ENCODE measurements at places on chromosomes 5 and 9.

- DNase-seq, result no peak
Observed at GRCh38 chr5:3741374-3741770, 145.7 kb downstream of the IRX1 start.

GRCh38 chr5:147971472-147971871 is 65.1 kb upstream of the C5orf46 start:
- no peak for DNase-seq

DNA sequence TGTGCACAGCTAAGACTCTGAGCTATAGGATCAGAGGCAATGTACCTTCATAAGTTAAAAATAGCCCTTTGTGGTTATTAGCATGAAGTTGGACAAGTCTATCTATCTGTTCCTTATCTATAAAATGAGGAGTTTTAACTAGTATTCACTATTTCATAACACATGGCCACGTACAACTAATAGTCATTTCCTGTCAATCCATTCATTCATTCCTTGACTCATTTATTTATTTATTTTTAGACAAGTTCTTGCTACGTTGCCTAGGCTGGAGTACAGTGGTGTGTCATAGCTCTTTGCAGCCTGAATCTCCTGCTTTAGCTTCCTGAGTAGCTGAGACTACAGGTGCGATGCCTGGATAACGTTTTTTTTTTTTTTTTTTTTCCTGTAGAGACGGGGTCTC is 92.1 kb downstream of the NR3C1 start:
- DNase-seq, result no peak

DNA sequence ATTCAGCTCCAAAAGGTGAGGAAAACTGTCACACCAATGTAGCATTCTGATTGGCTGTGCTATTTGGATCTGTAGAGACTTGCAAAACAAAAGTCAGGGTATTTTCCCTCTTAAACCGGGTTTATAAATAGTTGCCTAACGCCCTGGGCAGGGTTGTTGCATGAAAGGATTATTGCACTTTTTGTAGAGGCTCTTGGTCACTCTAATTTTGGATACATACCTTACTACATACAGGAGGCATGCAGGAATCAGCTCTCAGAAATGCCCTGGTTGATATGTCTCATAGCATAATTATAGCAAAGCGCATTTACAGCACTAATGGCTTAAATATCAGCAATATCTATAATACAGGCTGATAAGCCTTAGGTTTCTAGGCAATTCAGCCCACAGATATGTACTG is 200.0 kb upstream of the GDNF start:
- DNase-seq, result no peak

DNA sequence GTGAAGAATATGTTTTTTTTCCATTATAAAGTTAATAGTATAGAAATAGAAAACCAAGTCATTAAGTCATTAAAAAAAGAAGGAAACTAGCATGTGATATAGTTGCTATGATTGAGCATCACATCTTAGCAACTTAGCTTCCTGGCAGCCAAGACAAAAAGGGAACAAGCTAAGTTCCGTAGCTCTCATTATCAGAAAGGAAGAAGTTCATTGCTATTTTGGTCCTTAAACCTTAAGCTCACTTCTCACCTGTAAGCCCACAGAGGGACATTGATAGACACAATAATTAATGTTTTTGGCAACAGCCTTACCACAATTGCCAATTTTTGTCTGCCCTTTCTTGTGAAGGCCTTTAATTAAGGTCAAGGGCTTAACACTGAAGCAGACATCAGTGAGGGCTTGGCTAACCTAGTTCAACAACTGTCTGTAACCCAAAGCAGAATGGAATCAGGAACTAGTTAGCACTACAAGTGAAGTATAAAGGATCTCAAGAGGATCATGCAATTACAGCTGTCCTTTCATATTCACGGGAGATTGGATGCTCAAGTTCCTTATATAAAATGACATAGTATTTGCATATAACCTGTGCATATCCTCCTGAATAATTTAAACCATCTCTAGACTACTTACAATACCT is 24.0 kb upstream of the KLF4 start:
- DNase-seq, result no peak

DNA sequence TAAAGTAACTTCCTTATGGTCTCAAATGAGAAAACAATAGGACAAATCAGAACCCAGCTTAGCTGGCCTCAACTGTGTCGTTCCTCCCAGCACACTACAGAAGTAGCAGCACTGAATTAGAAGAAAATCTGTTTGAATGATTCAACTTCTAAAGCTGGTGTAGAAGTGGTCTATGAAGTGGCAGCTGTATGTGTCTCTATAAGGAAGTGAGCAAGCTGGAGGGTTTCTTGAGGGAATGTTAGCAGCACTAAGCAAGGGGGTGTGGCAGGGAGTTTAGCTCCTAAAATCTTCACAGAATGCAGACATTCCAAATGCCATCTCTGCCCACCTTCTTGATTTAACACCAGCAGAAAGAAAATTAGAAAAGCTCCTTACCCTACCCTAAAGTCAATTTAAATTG is 4.1 kb downstream of the KLF9 start:
- DNase-seq, result no peak

DNA sequence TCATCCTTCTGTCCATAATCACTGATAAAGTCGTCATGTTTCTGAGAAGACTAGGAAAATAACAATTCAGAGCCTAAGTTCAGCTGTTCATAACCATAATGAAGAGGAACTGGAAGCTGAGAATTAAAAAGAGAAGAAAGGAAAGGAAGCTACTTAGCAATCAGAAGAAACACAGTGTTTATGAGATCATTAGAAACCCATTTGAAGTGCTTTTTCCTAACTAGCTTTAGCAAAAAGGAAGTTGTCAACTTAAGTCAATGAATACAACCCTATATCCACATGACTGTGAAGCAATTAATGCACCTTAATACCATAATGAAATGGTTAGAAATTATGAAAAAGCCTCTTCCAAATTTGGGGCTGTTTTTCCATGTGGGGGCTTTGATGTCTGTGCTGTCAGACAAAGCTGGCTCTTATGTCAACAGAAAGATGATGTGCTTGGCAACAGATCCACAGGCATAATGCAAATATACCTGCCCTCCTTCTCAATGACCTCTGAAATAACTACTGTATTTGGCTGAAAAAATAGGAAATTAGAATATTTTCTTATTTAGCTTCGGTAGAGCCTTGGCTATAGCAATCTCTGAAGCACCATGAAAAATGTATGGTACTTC is 463.5 kb downstream of the RASEF start:
- no peak for DNase-seq

GRCh38 chr9:36039696-36040095 is 3.0 kb downstream of the RECK start:
- no peak for DNase-seq

DNA sequence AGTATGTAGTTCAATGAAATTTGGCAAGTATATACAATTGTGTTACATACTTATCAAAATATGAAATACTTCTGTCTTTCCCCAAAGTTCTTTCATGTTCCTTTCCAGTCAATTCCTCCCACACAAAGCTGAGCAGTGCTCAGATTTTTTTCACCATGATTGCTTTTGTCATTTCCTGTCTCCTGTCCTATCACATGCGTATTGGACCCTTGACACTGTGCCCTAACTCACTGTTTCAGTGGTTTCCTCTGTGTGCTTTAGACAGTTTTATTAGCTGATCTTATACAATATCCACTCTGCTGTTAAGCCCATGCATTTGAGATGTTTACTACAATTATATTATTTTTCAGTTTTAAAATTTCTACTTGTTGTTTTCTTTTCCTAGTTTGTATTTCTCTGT is 463.6 kb upstream of the MEF2C start:
- DNase-seq, result no peak

Data from NCI-H446 (cell line).